Tongue (tissue), 3 donors: ENCODE measurements at places on chromosomes 13 and 19.
A peak's percentile ranks its signal among the peaks of the same experiment; 100 is the strongest.

DNA sequence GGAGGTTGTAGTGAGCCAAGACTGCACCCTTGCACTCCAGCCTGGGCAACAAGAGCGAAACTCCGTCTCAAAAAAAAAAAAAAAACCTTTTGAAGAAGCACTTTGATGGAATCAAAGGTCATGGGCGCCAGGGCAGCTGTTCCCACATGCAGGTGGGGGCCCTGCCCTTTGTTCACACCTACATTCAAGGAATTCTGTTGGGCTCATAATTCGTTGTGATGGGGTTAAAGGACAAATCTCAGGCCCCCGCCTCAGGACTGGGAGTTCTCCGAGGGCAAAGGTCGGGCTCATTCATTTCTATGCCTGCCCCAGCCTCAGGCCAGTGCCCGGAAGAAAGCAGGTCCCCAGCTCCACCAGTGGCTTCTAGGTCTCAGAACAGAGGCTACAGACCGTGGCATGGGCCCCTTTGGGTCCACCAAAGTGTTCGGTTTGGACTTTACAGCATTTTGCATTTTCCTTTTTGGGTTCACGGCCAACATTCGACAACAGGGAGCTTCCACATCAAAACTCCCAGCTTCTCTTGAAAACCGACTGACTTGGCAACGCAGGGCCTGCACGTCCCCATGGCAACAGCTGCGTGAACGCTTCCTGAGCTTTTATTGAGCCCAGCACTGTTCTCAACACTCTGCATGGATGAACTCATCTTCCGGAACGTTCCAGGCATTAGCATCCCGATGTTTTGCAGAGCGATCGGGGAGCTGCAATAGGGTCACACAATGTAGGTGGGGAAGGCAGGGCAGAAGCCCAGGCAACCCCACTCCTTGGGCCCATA lies 10.1 kb upstream of the GTF2F1 start:
- DNase-seq: peak; percentile 84

- DNase-seq: no peak
These were observed 3.7 kb downstream of the SLC25A23 start for GRCh38 chr19:6455924-6456323.

DNA sequence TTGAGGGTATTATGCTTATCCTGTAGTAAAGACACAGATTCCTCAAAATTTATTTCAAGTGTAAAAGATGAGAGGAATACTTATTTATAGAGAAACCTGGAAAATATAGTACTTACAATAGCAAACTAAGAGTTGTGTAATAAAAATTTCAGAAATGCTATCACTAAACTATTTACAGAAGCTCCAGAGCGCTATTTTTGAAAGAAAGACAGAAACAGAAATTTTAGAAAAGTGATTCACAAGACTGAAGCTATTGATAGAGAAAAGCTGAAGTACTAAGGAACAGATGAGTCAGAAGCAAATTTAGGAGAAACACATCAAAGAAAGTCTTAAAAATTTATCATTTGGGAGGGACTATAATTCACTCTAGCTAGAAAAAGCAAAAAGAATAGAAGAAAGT lies 1174.2 kb downstream of the DIAPH3 start:
- DNase-seq: no peak

GRCh38 chr13:96967248-96967745 lies 27.0 kb downstream of the OXGR1 start:
- no peak for DNase-seq

DNA sequence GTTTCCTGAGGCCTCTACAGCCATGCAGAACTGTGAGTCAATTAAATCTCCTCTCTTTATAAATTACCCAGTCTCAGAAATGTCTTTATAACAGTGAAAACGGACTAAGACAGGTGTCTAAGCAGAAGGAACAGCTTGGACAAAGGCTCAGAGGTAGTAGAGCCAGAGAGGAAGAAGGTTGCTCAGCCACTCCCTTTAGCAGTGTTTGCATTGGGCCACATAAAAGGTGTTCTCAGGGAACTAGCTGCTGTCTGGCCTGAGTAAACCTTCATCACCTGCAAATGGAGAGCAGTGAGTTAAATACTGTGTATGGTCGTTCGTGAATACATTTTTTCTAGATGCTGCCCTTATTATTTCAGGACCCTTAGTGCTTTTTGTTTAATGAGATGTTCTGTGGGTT lies 383.4 kb downstream of the EFNB2 start:
- DNase-seq: no peak

GRCh38 chr19:11587975-11588631 lies 9.2 kb upstream of the ZNF627 start:
- no peak for DNase-seq

GRCh38 chr13:96185818-96186217 lies 95.9 kb downstream of the HS6ST3 start:
- DNase-seq: no peak

DNA sequence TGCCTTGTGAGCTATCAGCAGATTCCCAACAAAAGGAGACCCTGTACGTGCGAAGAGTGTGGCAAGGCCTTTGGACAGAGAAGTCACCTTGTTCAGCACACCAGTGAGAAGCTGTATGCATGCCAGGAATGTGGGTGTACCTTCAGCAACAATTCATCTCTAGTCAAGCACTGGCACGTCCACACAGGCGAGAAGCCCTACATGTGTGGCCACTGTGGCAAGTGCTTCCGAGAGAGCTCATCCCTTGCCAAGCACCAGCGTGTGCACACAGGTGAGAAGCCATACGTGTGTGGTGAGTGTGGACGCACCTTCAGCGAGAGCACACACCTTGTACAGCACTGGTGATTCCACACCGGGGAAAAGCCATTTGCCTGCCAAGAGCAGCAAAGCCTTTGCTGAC lies 7.6 kb upstream of the ZSCAN22 start:
- no peak for DNase-seq

DNA sequence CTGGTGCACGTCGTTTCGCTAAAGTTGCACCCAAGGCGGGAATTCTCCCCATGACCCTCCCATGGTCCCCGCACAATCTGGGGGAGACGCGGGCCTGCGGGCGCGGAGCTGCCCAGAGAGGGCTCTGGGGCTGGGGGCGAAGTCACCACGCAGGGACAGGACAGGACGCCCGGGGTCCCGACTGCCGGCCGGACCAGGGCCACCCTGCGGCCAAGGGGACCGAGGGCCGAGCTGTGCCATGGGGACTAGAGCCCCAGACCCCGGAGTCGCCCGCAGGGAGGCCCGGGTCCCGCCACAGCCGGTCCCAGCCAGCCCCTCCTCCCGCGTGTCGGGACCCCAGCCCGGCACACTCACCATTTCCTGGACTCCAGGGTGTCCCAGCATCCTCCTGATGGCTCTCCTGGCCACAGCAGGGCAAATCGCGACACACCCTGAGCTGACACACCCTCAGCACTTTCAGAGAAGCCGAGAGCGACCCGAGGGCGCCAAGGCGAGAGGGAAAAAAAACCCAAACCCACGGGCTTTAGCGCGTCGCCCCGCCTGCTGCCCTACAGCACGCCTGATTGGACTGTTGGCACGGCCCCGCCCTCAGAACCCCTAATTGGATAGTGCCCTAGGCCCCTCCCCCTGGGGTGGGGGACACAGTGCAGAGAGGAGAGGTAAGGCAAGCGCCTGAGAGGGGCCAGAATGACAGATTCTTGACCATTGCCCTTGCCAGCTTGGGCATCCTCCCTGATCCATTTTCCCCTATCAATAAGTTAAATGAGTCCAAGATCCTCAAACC lies 28.6 kb downstream of the ZNF44 start:
- no peak for DNase-seq

- no peak for DNase-seq
These were observed 32.8 kb downstream of the KLF12 start for GRCh38 chr13:74101436-74101835.

DNA sequence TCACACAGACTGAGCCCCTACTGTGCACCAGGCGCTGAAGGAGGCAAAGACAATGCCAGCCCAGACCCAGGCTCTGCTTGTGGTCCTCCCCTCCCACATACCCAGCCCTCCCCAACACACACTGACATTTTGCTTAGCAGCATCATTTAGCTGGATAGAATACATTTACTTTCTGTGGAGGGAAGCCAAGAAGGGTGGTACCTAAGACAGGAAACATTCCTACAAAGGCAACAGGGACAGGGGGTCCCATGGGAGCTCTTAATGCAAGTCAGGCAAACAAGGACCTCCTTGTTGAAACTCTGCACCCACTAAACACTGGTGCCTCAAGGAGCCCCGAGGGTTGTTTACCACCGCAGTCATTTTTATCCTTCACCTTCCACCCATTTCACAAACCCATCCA lies 77.0 kb upstream of the ZNF507 start:
- no peak for DNase-seq

DNA sequence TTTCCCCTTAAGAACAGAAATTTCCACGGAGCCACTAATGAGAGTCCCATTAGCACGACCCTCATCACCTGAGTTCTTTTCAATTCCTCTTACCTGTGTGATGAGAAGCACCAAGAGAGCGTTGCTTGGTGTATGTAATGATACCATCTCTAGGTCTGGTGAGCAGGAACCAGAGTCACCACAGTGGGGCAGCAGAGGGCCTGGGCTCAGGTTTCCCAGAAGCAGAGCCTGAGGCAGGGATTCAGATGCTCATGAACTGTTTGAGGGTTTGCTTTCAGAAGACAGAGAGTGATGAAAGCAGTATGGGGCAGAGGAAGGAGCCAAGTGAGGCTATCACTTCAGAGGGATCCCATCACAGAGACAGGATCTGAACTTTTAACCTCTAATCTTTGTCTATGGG lies 3.1 kb upstream of the PTPRH start:
- DNase-seq: no peak

GRCh38 chr19:30376272-30376671 lies 4.1 kb downstream of the ZNF536 start:
- no peak for DNase-seq

GRCh38 chr13:30916991-30917390 lies 10.9 kb downstream of the MEDAG start:
- no peak for DNase-seq

GRCh38 chr19:41708481-41708880 lies at the start of gene CEACAM5:
Gene CEACAM5 (plus strand): TSS chr19:41708626. CDS start chr19:41708732, 106 bp downstream.
- DNase-seq: no peak

DNA sequence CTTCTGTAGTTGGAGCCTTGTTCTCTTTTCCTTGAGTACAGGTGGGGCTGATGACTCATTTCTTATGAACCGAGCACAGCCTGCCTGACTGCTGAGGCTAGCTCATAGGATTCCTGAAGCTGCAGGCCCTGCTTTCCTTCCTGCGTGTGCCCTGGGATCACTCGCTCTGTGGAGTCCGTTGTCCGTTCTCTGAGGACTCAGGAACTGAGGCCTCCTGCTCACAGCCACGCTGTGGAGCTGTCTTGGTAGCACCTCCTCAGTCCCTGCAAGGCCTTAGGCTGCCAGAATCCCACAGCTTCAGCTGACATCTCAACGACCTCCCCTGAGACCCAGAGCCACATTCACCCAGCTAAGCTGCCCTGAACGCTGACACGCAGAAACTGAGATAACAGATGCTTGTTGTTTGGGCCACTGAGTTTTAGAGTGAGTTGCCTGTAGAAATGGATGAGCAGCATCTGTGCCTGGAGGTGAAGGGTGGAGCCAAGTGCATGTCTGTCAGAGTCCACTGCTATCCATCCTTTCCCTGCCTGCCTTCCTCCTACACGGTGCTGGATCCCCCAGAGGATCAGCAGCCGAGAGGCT lies 72.9 kb downstream of the ARHGEF7 start:
- peak; percentile 34 for DNase-seq

DNA sequence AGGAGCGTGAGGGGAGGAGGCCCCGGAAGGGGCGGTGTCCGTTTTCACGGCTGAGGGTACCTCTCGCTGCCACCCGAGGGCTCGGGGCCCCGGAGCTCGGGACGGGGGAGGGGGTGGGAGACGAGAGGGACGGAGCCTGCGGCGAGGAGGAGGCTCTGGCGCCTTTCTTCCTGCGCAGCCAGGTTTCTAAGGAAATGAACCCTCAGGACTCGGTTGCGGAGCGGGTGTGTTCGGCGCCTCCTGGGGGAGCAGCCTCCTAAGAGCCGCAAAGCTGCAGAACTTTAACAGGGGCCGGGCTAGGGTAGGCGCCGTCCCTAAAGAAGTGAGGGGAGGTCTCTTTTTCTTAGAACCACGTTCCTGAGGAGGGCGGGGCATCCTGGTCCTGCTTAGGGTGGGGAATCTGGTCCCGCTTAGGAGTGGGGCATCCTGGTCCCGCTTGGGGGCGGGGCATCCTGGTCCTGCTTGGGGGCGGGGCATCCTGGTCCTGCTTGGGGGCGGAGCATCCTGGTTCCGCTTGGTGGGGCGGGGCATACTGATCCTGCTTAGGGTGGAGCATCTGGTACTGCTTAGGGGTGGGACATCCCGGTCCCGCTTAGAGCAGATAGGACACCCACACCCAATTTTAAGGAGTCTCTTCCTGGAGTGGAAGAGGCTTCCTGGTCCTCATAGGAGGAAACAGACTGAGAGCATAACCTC lies 6.2 kb downstream of the SYT5 start:
- no peak for DNase-seq

GRCh38 chr19:50723069-50723468 lies at the start of gene CLEC11A:
Gene CLEC11A (plus strand): TSS chr19:50723364. CDS start chr19:50723526, 162 bp downstream.
- DNase-seq: peak; percentile 54

DNA sequence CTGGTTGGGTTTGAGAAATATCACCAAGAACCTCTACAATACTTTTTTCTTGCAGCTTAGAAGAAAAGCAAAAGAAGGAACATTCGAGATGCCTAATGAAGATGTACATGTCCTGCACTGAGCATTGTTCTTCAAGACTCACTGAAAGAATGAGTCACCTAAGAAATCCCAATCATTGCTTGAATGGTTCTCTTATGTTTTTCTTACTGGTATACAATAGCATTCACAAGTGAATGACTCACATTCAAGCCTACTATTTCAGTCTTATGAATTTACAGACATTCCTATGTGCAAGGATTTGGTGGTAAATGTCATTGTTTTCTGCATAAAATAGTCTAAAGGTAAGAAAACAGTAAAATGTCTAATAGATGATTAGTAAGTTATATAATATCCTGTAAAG lies 594.6 kb downstream of the PCDH9 start:
- no peak for DNase-seq

DNA sequence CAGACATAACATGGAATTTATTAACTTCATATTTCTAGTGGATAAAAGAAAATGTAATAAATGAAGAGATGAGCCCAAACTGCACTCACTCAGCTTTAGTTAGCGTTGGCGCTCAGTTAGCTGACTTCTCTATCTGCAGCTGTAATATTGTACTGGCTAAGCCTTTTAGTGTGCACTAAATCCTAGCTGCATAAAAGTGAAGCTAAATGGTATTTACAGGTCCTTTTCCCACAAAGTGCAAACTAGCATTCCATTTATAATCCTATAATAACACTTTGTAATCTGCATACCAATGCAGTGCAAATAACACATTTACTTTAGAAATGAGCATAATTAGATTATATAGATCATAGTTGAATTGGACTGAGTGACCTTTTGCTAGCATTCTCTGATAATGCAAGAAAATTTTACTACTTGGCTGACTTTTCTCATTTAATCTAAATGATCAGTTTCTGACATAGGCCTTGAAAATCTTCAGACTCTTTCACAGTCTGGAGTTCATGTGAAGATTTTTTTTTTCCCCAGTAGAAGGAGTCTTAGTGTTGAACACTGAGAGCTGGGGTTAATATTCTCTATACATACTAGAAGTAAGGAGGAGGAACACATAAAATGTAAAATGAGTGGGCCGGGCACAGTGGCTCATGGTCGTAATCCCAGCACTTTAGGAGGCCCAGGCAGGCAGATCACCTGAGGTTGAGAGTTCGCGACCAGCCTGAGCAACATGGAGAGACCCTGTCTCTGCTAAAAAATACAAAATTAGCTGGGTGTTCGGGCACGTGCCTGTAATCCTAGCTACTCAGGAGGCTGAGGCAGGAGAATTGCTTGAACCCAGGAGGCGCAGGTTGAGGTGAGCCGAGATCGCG lies 1426.4 kb downstream of the PCDH9 start:
- DNase-seq: no peak

- DNase-seq: no peak
These were observed 1102.1 kb downstream of the DIAPH3 start for GRCh38 chr13:59061621-59062020.

- DNase-seq: peak; percentile 97
These were observed at the start of gene LATS2 for GRCh38 chr13:21061029-21061763. Gene LATS2 (minus strand): TSS chr13:21061586. CDS start chr13:21046026, 15,560 bp downstream.
